Myocyte (in vitro differentiated cells): ENCODE measurements at places on chromosomes 13 and 19.

GRCh38 chr19:55432241-55432959 is 10.7 kb downstream of the SHISA7 start:
- no peak for DNase-seq

GRCh38 chr13:61136093-61136492 is 279.6 kb downstream of the PCDH20 start:
- no peak for DNase-seq

GRCh38 chr13:40608308-40608707 is 58.1 kb downstream of the FOXO1 start:
- DNase-seq = no peak

GRCh38 chr13:37001921-37002250 is 1.3 kb downstream of the EXOSC8 start:
- no peak for DNase-seq

DNA sequence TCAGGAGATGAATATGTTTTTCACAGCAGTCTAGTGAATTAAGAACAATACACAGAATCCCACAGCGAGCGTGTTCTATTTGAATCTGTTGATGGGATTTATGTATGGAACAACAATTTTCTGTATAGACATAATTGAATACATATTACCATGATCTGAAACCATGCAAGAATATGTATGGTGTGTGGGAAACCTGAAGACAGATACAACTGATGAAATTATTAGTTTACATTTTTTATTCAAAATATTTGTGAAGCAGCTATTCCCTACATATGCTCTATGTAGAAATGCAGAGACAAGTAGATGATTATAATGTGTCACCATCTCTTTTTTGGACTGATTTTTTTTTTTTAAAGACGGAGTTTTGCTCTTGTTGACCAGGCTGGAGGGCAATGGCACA is 91.8 kb downstream of the DNAJC15 start:
- no peak for DNase-seq

- DNase-seq = no peak
Measured at GRCh38 chr19:51821921-51822320, 27.0 kb downstream of the FPR3 start.

- no peak for DNase-seq
Measured at GRCh38 chr13:35712907-35713761, 236.6 kb upstream of the MAB21L1 start.

GRCh38 chr19:46620716-46621115 is 4.2 kb downstream of the PTGIR start:
- DNase-seq = peak; percentile 25

GRCh38 chr13:76822698-76823267 is 63.4 kb downstream of the KCTD12 start:
- DNase-seq = peak; percentile 66

- no peak for DNase-seq
Measured at GRCh38 chr19:40507892-40508291, 41.1 kb downstream of the SPTBN4 start.

- peak; percentile 61 for DNase-seq
Measured at GRCh38 chr13:95643936-95644598, 439 bp downstream of the DZIP1 start.

DNA sequence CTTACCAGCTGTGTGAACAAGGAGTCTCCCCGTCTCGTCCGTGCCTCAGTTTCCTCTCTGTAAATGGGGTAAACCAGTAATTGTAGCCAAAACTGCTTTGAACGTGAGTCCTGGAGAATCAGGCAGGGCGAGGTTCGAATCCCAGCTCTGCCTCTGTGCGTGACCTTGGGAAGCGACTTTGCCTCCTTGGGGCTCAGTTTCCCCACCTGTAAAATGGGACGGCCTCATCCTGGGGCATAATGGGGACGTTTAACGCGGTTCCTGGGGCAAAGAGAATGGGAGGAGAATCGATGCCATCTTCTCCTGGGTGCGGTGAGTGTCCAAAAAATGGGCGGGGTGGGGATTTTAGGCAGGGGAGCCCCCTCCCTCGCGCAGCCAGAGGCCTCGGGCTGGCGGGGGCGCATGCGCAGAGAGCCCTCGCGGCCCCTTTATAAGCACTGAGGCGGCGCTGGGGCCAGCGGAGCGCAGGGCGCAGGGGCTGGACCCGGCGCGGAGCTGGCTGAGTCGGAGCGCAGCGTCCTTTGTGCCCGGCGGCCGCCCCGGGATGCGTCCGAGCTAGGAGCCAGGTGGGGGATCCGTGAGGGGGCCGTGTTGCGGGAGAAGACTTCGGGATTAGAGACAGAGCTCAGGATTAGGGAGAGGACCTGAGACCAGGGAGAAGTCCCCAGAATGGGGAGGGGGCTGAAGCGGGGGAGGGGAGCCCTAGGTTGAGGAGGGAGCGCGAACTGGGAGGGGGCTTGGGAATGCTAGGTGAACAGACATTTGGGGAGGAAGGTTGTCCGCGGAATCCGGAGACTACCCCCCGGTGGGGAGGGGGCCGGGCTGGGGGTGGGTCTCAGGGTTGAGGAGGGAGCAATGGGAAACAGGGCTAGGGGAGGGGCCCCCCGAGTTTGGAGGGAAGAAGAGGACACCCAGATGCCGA is at the start of gene NCAN:
TSS of gene NCAN (plus strand) at position 460 of the 922 bp plus-strand sequence. CDS start 4,996 bp downstream, outside the sequence.
- DNase-seq = no peak

GRCh38 chr19:1220976-1221903 is 15.7 kb downstream of the STK11 start:
- DNase-seq = peak; percentile 50

- DNase-seq = peak; percentile 91
Measured at GRCh38 chr13:110185696-110186095, 121.3 kb downstream of the COL4A1 start.

GRCh38 chr13:41547251-41548000 is 90.1 kb downstream of the RGCC start:
- DNase-seq = peak; percentile 58

DNA sequence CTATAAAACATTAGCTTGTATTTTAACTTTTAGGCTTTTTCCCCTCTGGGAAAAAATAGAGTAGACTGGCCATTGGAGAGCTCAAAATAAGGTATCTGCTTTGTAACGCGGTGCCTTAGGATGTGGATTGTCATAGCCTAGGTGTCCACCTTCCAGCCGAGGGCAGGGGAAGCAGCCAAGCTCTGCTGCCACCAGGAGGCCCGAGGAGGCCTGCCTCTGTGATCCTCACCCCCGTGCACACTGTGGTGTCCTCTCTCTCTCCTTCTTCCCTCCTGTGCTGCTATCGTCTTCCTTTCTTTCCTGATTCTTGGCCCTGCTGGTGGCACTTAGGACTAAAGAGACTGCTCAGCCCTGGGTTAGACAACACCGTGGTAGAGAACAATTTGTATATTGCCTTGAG is 11.3 kb downstream of the HNRNPM start:
- DNase-seq = no peak

DNA sequence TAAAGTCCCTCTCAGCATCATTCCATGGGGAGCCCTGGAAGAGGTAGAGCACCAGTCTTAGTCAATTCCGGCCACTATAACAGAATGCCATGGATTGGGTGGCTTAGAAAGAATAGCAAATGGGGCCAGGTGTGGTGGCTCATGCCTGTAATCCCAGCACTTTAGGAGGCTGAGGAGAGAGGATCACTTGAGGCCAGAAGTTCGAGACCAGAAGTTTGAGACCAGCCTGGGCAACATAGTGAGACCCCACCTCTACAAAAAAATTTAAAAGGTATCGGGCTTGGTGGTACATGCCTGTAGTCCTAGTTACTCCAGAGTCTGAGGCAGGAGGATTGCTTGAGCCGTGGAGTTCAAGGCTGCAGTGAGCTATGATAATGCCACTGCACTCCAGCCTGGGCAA is 25.0 kb upstream of the SIN3B start:
- DNase-seq = no peak

DNA sequence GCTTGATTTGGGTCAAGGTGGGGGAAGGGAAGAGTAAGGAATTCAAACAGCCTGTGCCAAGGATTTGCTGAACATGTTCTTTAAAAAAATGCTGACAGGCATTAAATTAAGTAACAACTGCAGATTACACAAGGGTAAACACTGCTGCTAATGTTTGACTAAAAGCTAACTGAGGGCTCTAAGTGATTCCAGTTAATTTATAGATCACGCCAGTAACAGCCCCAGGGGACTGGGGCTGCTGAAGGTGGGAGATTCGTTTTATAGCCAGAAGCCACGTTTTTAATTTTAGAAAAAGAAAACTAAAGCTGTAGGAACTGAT is 321.7 kb downstream of the DLEU7 start:
- peak; percentile 68 for DNase-seq

- peak; percentile 29 for DNase-seq
Measured at GRCh38 chr19:51158474-51159129, 16.5 kb downstream of the SIGLEC7 start.

DNA sequence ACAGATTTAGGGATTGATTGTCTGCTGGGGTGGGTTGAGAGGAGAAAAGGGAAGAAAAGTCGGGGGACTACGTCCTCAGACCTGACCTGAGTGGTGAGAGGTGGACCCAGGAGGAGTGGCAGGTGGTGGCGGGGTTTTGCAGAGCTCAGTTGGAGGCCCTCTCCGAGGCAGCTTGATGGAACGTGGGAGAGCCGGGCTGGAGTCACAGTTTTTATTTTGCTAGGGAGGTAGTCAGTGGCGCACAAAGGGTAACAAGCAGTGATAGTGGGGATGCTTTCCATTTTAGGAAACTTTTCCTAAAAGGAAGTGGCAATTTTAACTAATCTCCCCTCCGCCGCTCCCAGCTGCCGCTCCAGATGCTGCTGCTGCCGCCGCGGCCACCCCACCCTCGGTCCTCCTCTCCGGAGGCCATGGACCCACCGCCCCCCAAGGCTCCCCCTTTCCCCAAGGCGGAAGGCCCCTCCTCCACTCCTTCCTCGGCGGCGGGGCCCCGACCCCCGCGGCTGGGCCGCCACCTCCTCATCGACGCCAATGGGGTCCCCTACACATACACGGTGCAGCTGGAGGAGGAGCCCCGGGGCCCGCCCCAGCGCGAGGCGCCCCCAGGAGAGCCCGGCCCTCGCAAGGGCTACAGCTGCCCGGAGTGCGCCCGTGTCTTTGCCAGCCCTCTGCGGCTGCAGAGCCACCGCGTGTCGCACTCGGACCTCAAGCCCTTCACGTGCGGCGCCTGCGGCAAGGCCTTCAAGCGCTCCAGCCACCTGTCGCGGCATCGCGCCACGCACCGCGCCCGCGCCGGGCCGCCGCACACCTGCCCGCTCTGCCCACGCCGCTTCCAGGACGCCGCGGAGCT is 1.1 kb upstream of the ZNF581 start:
- peak; percentile 32 for DNase-seq
